ENCODE measurements at places on chromosomes 12 and 14. TPM values are rescaled to one million over a fixed set of nuclear protein-coding genes. Genes with fewer than 3 reads are reported as not detected.

The KIF26A gene
- total RNA-seq, result 0.16 TPM

The WSCD2 gene
- total RNA-seq, result 3.0 TPM

DNA sequence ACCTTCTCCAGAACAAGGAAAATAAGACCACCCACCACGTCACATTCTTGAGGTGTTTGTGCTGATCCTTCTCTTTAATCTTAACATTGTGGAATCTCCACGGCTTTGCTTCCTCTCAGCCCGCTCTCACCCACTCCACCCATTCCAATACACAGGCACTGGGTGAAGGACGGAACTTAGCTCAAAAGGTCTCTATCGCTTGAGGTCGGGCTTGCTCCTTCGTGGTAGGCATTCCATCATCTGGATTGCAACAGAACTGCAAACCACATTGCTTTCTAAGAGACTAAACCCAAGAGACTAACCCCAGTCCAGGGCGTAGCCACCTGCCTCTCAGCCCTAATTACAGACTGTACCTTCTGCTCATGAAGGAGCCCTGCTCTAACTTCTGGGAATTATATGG is 24.0 kb upstream of the MDM2 start:
- ATAC-seq, result no peak

DNA sequence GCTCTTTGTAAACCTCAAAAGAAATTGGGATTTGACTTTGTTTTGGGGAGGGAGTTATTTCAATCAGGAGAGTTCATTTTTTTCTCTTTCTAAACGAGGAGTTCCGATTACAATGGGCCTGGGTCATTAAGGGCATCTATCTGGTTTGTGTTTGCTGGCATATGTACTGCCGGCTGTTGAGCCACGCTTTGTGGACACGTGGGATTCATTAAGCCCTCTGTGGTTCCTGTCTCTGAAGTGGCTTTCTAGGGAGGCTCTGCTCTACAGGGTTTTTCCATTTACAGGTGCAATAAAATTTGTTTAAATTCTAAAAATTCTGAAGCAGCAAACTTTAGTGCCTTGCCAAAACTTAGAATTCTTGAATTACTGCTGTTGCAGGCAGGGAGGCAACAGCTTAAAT is 57.9 kb downstream of the GNS start:
- ATAC-seq, result no peak

GRCh38 chr12:81162391-81163136 is 84.7 kb downstream of the ACSS3 start:
- ATAC-seq, result peak; percentile 44

DNA sequence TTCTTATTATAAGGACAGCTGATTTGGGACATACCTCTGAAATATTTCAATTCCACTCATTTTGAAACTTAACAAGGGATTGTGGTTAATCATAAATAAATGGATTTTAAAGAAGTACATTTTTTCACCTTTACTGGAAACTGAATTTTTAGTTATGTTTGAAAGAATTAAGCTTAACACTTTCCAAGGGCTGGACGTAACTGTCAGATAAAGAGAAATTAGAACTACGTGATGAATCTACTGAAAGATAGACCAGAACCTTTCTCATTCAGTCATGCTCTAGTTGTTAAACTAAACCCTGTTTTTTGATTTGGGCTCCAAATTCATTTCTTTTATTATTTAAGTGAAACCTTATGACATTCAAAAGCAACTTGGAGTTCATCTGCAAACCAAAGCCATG is 1892.1 kb upstream of the SEL1L start:
- ATAC-seq, result no peak

DNA sequence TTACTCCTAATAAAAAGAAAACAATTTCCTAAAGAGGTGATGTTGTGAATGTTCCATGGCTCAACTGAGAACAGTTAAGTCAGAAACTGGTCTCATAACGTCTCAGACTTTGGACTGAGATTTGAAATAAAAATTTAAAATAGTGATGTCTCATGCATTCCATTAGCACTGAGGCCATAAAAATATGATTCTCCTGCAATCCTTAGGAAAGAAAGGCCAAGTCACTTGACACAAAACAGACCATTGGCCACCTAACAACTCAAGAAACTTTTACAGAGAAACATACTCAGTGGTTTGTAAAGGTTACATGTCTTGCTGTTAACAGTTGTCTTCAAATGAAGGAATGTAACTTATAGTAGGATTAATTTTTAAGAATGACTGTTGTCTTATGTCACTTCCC is 58.1 kb downstream of the STAB2 start:
- ATAC-seq, result no peak

DNA sequence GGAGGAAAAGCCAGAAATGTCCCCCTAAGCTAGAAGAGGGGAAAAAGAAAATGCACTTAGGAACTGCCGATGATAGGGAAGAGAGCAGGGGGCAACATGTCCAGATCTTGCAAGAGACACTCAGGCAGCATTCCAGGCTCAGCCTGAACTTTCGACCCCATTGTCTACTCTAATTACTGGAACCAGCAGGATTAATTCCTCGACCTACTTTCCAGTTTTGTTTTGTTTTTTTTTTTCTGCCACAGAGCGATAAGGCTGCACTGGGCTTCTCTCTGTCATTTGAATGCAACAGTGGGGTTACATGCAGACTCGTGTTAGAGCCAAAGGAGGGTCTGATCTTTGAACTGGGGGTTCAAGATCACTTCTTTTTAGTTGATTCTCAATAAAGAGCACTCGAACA is 68.7 kb upstream of the MED13L start:
- ATAC-seq, result peak; percentile 36

DNA sequence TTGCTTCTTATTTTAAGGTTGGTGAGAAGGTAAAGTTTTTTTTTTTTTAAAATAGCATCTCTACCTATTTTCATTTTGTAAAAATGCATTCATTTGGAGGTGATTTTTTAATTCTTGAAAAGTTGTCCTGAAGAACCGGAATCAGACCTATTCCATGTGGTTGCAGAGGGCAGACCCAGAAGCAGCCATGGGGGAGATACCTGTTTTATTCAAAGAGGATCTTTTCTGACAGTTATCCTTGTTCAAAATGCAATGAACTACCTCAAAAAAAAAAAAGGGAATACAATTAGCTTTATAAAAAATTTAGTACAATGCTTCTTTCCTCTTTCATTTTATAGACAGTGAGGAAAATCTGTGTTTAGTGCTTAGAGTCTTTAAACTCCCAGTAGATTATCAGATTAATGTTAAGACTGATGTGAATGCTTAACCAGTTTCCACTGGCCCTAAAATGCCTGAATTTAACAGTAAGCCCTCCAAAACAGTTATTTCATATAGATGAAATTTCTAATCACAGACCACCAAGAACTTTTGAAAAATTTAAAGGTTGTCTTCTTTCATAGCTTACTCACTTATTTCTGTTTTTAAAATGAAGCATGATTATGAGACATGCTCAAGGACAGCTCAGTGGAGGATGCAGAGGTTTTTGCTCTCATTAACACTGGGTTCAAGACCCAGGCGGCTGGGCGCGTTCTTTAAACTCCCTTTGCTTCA is 8.6 kb upstream of the NEMF start:
- ATAC-seq, result no peak

- ATAC-seq, result no peak
Measured at GRCh38 chr12:64457032-64457431, 5.1 kb downstream of the TBK1 start.

GRCh38 chr14:100714258-100714892 is 12.3 kb upstream of the DLK1 start:
- ATAC-seq, result no peak

DNA sequence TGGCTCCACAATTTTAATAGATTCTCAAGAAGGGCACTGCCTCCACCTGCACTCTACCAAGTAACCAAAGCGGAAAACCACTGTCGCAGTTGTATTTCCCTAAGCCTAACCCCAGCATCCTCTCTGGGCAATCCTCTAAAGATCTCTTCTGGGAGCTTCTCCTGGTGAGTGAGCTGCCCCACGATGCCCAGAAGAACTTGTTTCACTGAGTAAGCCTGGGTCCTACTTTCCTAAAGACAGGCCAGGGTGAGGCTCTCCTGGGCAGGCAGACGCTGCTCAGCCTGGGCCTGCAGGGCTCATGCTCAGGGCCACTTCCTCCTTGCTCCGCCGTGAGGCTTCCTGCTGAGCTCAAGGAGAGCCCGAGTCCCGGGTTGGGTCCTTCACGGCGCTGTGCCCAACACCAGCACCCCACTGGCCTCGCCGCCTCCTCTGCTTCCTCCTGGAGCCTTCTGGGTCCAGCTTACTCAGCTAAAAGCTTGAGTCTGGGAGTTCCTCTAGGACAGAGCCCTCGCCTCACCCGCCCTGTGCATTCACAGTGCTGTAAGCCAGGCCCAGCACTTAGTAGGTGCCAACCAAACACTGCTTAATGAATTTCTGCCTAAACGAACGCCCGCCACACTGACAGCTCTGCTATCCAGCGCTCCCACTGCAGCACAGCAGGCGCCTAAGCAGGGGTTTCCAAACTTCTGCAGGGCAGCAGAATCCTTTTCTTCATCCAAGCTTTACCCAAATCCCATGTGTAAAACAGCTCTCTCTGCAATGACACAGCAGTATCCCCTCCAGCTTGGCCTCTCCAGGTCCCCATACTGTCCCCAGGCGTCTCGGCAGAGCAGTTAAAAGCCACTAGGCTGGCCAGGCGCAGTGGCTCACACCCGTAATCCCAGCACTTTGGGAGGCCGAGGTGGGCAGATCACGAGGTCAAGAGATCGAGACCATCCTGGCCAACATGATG is 5.7 kb downstream of the RAB35 start:
- peak; percentile 17 for ATAC-seq

The TPPP2 gene
- not detected for total RNA-seq

DNA sequence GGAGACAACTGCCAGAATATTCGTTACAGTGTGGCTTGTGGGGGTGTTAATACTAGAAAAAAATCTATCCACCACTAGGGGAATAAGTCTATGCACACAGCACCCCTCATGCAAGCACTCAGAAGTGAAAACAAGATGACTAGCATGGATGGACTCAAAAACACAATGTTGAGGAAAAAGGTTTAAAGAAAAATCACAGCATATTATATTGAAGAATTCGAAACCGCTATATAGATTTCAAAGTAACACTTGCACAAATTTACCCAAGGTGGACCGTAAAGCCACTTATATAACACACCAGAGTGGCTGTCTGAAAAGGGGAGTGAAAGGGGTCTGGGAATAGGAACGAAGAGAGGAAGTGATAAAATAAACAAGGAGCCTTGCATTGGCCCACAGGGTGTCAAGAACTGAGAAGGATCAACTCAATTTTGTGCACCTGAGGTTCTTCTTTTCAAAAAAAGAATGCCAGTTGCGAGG is 544 bp downstream of the ABCD4 start:
- peak; percentile 42 for ATAC-seq

The CCDC175 gene
- total RNA-seq, result 0.11 TPM

The DNAJC22 gene
- 1.4 TPM for total RNA-seq

The ZFHX2 gene
- total RNA-seq, result 6.1 TPM

DNA sequence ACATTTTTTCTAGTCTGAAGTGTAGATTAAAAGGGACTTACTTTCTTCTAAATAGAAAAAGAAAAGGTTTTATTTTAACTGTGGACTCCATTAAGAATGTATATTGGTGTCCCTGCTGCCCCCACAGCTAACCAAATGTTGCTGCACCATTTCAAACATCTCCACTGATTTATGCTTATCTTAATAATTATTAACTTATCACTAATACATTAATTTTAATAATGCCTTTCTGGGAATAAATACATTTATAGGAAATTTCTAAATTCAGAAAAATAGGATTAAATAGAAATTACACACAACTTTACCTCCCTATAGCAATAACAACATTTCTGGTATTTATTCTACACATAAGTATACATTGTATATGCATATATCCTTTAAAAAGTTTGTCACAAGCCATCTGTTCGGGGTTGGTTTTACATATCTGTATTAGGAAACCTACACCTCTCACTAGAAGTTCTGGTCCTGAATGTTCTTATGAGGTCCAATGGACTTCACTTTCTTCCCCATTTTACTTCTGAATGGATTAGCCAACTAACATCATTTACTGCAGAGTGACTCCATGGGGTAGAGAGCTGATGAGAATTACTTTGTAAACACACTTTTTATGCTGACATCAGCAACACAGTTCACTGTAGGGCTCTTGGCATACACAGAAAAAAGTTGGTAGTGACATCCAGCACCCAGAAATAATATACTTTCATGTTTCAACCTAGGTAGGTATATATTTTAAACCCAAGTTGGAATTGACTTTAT is 9.4 kb upstream of the SELPLG start:
- no peak for ATAC-seq

GRCh38 chr12:8037046-8037663 is 4.6 kb downstream of the FOXJ2 start:
- no peak for ATAC-seq

- no peak for ATAC-seq
Measured at GRCh38 chr12:83796531-83796930, 1109.8 kb downstream of the TMTC2 start.

The HOXC12 gene
- total RNA-seq, result 0.44 TPM

The PTCSC3 gene
- total RNA-seq, result not detected

GRCh38 chr12:101857043-101857558 is 20.3 kb upstream of the DRAM1 start:
- ATAC-seq, result peak; percentile 95

- ATAC-seq, result no peak
Measured at GRCh38 chr12:93541578-93542225, 30.8 kb upstream of the SOCS2 start.

The BEGAIN gene
- 2.0 TPM for total RNA-seq

GRCh38 chr14:38047195-38047902 is 160.4 kb upstream of the SSTR1 start:
- no peak for ATAC-seq

The DNAI7 gene
- total RNA-seq, result 0.46 TPM

The MYF6 gene
- 0.18 TPM for total RNA-seq

GRCh38 chr12:10220398-10221077 is 7.9 kb downstream of the GABARAPL1 start:
- no peak for ATAC-seq

DNA sequence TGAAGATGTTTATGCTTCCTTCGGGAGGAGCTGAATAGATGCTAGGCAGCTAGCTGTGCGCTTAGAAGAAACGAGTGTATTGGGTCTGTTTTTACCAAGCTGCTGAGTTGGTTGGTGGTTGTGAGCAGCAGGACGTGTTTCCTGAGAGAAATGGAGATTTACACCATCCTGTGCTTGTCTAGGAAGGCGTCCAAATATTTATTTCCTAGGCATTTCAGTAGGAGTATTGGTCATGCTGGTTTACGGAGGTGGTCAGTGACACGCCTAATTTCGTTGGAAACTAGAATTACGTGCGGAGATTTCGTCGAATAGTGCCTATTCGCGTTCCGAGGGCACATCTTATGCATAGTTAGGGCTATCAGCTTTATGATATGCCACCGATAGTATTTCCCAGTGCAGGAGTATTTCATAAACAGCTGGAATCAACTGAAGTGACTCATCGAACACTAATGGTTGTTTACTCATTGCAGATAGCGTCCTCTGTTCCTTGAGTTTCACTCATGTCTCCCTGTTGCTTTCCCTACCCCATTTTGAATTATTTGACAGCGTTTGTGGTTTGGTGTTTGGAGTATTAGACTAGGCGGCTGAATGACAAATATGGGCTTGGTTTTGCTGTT is 780 bp downstream of the TBC1D15 start:
- ATAC-seq, result peak; percentile 5

The PTPRQ gene
- 0.06 TPM for total RNA-seq

- ATAC-seq, result no peak
Measured at GRCh38 chr14:96925422-96925821, 128.2 kb downstream of the VRK1 start.

All from motor neuron (in vitro differentiated cells).